Activated T-helper 1 cell treated with anti-CD3 and anti-CD28 coated beads, Interleukin-2, amount 50 U/mL, for 16 hours (primary cell): ENCODE measurements at places on chromosomes 11 and 22.

- no peak for DNase-seq
Observed at GRCh38 chr22:32556159-32556558, 81.5 kb downstream of the FBXO7 start.

DNA sequence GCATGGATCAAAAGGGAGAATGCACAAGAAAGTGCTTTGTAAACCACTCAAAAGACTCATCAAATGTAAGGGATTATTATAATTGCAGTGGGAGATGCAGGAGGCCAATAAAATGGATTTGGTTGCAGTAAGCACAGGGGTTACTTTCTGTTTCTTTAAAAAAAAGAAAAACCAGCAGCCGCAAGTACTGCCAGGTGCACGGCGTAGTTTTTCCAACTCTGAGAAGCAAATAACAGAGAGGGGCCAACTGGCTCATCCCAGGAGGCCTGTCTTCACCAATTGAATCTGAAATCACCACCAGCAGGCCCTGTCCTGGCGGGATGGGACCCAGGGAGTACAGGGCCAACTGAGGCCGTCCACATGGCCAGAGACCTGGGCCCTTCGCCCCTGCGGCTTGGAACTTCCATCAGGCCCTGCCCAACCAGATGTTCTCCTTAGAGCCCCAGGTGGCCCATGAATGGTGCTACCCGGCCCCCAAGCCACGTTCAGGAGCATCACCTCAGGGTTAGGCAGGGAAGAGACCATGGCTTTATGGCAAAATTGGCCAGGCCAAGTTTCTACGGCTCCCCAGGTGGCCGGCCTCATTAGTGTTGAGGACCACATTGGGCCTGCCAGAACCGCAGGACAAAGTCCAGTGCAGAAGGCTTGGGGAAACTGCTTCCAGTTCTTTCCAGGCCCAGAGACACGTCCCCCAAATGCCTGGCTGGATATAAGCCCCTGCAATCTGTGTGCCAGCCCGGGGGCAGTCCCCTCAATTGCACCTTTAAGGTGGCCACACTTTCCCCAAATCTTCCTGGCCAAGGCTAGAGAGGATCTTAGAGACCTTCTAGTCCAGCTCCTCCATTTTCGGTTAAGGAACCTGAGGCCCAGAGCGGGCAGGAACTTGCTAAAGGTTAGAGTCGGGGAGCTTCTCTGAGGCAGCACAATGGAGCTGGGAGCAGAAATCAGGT, 61.7 kb downstream of the CHRDL2 start:
- no peak for DNase-seq

DNA sequence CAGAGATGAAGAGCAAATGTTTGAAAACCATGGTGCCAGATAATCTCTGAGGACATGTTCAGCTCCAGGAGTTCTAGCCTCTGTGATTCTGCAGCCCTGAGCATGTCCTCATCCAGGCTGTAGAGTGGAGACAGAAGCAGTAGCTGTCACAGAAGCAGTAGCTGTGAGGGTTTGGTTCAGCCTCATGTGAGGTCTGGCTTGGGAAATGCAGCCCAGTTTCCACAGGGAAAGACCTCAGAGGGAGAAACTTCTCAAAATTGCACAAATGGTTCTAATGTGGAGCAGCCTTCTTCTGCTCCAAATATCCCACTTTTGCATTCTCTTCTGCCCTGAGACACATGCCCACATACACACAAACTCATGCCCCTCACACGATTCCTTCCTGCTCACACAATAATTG, 48.4 kb downstream of the DBX1 start:
- no peak for DNase-seq

DNA sequence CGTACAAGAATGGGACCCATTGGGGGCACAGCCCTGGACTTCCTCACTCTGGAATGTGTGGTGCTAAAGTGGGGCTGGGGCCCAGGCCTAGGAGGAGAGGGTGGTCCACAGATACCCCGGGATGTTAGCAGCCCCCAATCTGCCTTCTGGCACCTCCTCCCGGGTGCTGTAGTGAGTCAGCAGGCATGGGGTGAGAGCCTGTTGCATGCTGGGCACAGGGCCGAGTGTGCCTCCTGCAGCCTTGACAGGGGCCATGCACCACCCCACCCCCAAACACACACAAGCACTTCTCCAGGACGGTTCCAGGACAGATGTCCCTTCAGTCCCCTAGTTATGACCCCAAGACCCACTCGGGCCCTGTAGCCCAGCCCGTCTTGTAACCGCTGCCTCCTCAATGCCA, 23.5 kb upstream of the PHF21A start:
- no peak for DNase-seq

DNA sequence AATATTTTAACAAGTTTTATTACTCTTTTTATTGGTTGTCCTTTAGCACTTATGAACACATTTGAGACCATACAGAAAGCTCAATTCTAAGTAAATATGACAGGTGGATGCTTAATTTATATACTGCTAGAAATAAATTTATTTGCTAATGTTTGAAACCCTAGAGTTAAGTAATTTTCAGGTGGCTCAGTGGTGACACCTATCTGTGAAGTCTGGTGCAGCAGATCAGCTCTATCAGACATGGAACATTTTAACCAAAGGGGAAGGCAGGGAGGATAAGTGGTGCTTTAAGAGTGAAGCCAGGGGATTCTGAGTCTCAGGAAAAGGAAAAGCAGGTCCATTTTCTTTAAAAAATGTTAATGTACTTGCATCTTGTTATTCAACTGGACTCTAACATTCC, 175.8 kb downstream of the DSCAML1 start:
- no peak for DNase-seq

GRCh38 chr11:73265278-73265810, 6.8 kb upstream of the P2RY6 start:
- no peak for DNase-seq

DNA sequence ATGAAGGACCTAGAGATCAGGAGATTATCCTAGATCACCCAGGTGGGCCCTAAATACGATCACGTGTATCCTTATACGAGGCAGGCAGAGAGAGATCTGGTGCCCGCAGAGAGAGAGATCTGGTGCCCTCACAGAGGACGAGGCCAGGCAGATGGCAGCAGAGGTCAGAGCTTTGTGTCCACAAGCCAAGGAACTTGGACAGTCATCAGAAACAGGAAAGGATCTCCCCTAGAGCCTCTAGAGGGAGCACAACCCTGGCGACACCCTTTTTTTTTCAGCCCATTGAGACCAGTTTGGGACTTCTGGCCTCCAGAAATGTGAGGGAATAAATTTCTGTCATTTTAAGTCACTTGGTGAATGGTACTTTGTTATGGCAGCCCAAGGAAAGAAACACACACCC, 25.5 kb upstream of the TIMP3 start:
- no peak for DNase-seq

DNA sequence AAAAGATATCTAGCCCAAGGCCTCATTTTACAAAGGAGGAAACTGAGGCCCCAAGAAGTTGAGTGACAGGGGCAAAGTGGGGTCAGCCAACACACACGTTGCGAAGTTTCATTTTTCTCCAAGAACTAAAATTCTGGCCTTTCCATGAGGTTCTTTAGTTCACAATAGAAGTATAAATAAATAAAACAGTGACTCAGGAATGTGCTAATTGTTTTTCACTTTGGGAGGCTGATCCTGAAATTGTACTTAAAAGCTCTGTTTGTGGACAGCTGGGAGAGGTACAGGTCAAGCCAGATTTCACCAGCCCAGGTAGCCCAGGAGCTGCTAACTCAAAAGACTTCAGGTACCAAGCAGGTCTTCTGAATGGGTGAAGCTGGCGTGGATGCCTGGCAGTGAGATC, 105.2 kb downstream of the TRAF6 start:
- DNase-seq: no peak

- no peak for DNase-seq
Observed at GRCh38 chr22:35627267-35628041, 10.3 kb upstream of the MB start.

- no peak for DNase-seq
Observed at GRCh38 chr11:11995601-11996000, 12.8 kb downstream of the DKK3 start.

GRCh38 chr11:32630844-32631243, 47.2 kb downstream of the EIF3M start:
- DNase-seq: no peak

- DNase-seq: no peak
Observed at GRCh38 chr11:49995565-49995964, 13.2 kb upstream of the OR4C12 start.

GRCh38 chr22:38761202-38762162, 5.7 kb upstream of the SUN2 start:
- DNase-seq: no peak

GRCh38 chr22:41844036-41844435, 11.1 kb downstream of the SREBF2 start:
- no peak for DNase-seq

DNA sequence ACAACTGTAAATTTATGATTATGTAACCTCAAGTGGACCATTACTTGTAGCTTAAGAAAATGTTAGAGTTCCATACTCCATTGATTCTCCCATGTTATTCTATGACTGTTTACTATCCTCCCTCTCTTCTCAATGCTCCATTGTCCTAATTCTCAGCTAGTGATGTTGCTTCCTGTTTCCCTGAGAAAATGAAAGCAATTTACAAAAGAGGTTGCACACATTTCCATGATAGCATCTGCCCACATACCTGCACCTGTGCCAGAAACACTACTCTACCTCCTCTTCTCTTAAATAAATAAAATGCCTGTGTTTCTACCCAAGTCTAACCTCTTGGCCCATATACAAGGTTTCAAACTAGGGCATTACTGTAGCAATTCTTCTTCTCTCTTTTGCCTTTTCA, 1620.9 kb downstream of the FAM181B start:
- no peak for DNase-seq

- DNase-seq: no peak
Observed at GRCh38 chr22:47023871-47024270, 261.4 kb downstream of the TBC1D22A start.

DNA sequence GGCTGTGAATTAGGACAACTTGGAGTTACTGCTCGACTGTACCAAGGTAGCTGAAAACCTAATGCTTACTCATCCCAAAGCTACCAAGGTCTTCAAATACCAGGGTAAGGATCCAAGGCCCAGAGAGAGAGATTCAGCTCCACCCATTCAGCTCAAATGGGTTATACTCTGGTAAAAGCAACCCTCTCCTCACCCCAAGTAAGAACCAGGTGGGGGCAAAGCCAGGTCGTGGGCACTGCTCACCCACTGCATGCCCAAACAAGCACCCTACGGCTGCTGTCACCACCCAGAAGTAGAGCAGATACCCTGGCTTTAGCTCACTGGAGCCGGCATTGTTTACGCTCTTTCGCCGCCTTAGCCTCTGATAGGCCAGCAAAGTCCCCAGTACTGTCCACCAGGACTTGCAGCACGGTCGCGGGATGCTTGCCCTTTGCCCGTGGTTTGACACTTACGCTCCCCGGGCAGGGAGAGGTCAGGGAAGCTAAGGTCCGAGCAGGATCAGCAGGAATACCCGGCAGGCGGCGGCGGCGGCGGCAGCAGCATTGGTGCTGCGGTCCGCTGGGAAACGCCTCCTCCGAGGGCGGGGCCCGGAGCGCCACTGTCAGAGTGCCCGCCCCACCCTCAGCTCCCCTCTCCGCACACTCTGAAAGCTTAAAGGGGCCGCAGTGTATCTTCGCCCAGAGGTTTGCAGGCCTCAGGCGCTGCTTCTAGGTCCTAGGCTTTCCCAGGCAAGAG, 19.6 kb downstream of the CKAP5 start:
- DNase-seq: peak; percentile 40

DNA sequence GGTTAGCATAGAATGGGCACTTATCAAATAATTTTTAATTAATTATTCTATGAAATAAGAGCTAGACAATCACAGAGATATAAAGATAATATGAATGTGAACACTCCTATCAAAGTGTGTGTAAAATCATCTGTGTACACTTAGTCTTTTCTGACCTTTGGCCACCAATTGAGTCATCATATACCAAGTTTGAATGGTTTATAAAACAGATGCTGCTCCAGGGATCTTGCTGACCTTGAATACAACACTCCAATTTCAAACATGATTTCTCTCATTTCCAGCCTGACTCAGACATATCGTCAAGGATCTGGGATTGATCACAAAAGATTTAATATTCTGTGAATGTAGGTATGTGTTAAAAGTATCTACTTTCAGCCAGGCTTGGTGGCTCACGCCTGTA, 2.9 kb upstream of the OR51V1 start:
- DNase-seq: no peak

DNA sequence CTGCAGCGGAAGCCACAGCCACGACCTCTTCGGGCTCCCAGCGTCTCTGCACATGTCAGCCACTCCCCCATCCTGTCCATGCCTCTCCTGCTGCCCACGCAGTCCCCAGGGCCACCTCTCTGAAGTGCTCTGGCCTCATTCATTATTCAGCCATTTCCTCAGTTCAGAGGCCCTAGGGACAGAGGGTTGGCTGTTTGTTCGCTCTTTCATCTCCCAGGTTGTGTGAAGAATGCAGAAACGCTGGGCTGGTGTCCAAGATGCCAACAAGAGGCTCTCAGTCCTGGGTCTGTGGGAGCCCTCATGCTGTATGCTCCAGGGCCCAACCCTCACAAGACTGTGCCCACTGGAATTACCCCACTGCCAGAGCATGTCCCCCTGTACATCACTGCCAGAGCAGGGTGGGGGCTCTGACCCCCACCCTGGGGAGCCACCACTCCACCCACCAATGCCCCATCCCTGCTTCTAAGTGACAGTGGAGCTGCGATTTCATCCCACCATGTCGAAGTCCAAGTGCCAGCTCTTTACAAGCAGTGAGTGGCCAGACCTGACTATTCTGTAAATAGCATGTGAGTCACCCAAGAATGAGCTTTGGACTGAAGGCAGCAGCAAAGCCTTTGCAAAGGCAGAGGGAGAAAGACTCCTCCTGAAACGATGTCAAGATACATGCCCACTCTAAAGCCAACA, 209.6 kb downstream of the BUD13 start:
- DNase-seq: no peak

DNA sequence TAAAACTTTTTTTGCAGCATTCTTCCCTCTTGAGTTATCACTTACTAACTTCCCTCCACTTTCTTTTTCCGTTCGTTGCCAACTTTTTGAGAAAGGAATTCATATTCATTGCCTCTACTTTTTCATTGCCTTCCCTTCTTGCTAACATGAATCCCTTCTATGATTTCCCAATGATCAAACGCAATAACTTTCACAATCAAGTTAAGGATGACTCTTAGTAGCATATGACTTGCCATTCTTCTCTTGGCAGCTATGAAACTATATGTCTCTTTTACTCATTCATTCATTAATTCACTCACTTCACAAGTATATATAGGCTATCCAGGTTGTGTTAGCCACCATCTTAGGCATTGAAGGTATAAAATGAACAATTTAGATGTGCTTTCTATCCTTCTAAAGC, 16.6 kb upstream of the ARHGAP20 start:
- no peak for DNase-seq

DNA sequence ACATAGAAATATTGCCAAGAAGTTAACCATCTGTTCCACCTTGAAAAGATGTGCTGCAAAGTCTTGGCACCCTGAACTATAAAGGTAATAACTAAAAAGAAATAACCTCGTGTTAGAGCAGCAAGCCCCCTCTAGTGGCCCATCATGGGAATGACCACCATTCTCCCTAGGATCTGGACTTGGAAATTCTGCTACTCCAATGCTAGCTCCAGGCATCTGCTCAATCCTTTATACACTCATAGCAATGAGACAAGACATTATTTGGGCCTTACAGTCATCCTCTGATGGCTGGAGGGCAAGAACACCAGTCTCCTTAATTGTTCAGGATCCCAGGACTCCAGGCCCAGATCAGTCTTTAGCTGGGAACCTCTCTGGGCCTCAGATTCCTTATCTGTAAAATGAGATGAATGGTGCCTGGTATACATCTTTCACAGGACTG, 76.0 kb downstream of the CWC15 start:
- DNase-seq: no peak
